ENCODE measurements at places on chromosomes 5 and 9. TPM values are rescaled to one million over a fixed set of nuclear protein-coding genes. Genes with fewer than 3 reads are reported as not detected.

The NIPAL4 gene
- polyA plus RNA-seq: not detected

The CARD6 gene
- polyA plus RNA-seq: 9.4 TPM

The EPB41L4A gene
- polyA plus RNA-seq: 10.5 TPM

The SPATA31E1 gene
- not detected for polyA plus RNA-seq

The ROPN1L gene
- not detected for polyA plus RNA-seq

The BAAT gene
- not detected for polyA plus RNA-seq
